ENCODE measurements at places on chromosomes 6 and 20.

- DNase-seq, result no peak
Observed at GRCh38 chr6:8172530-8172929, 70.2 kb upstream of the EEF1E1 start.

GRCh38 chr6:6346427-6347023, 26.1 kb upstream of the F13A1 start:
- no peak for DNase-seq

GRCh38 chr6:127124680-127125079, 6.2 kb downstream of the RSPO3 start:
- DNase-seq, result no peak

DNA sequence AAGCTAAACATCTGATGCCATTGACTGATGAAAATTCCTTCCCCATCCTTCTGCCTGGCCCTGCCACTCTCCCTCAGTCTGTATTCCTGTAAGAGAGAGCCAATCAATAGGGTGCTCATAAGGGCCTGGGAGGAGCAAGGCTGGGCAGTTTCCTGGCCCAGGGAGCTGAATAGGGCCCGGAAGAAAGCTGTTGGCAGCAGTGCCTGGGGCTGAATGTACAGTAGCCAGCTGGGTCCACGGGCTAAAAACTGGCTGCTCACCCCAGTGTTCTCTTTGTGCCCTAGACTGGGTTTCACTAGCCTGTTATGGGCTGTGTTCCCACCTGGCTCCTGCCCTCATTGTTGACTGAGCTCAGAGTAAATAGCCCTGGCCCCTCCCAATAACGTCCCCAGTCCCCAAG, 1.7 kb upstream of the WFDC2 start:
- no peak for DNase-seq

DNA sequence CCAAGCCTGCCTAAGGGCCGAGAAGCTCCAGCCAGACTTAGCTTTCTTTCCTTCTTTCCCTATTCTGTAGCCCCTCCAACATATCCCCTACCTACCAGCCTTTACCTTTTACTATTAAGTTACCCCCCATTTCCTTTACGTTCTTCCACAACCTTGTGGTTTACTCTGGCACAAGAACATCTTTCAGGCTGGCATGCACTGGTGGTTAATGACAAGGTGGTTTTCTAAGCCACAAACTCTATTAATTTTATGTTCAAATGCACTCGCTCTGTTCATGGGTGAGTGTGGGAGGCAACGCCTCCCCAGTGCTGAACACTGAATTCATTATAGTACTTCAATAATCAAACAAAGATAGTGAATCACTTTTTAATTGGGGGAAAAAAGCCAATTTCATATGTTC, 64.4 kb downstream of the TRERF1 start:
- DNase-seq, result peak; percentile 38

Data from activated T-cell treated with anti-CD3 and anti-CD28 coated beads, Interleukin-2, amount 50 U/mL, for 4 hours (primary cell).